Hematopoietic multipotent progenitor cell (in vitro differentiated cells): ENCODE measurements at places on chromosomes 12 and 14. TPM values are rescaled to one million over a fixed set of nuclear protein-coding genes. Genes with fewer than 3 reads are reported as not detected.

UBE3B gene
- 21.0 TPM for total RNA-seq

ASCL1 gene
- not detected for total RNA-seq

TMTC2 gene
- total RNA-seq, result 2.7 TPM

BCAT1 gene
- 52.2 TPM for total RNA-seq

LRP1 gene
- 6.2 TPM for total RNA-seq

OR6C65 gene
- not detected for total RNA-seq

TAS2R14 gene
- total RNA-seq, result 1.9 TPM

POTEM gene
- not detected for total RNA-seq

LALBA gene
- total RNA-seq, result not detected

ITGA5 gene
- 192 TPM for total RNA-seq

DNA sequence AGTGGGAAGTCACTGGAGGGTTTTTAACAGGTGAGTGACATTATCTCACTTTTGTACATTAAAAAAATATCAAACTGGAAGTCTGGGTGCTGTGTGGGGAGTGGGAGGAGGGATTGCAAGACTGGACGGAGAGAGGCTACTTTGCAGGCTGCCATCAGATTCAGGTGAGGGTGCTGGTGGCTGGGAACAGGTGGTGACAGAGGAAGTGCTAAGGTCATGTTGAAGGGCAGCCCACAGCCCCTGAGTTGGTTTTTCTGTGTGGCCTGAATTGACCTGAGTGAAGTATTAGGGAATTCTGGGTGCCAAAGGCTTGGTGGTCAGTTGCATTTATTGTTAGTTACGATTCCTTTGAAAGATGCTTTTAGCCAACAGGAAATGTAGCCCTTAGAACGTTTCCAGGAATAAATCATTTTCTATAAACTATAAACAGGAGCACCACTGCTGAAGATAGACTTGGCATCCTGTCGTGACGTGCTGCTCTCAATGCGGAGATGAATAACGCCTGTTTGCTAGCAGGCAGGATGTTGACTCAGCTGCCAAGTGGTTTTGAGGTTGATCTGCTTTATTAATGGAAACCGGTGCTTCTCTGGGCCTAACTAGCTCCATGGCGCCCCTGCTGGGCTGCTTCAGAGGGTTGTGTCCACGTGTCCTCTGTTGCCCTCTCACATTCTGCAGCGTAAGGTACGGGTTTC, 707.5 kb upstream of the TMEM132C start:
- peak; percentile 93 for DNase-seq

GRCh38 chr12:76441016-76441415, 92.8 kb upstream of the BBS10 start:
- no peak for DNase-seq

DNA sequence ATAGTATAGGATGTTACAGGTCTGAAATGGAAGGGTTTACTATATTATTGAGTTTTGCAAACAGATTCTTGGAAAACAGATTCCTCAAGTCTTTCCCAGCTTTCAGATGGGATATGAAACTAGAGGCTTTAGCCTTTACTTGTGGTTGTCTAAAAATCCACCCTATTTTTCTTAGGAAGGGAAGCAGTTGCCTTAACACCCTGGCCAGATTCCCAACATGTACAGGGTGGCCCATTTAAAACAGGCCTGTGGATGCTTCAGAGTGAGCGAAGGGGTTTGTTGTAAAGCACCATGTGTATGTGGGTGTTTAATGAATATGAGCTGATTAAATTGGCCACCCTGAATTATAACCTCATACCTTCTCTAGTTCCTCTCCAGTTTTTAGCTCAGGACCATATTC, 415.9 kb downstream of the ZFP36L1 start:
- DNase-seq, result no peak

- DNase-seq, result peak; percentile 78
Observed at GRCh38 chr12:85805654-85806053, 30.6 kb downstream of the RASSF9 start.

DNA sequence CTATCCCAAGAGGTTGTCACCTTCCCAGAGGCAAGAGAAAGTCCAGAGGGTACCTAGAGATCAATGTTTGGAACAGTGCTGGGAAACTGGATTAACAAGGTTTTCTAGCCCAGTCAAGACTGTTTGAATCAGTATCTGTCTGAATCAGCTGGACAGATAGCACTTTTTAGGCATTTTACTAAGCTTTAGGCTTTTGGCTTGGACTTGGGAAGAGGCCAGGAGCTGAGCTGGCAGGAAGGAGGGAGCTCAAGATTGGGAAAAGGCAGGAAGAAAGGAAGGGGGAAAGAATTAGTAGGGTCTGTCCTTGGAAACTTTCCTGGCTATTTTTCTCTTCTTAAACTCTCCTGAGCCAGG, 8.3 kb downstream of the IKZF4 start:
- DNase-seq, result no peak

- DNase-seq, result no peak
Observed at GRCh38 chr14:55201219-55202101, 10.1 kb upstream of the DLGAP5 start.

DNA sequence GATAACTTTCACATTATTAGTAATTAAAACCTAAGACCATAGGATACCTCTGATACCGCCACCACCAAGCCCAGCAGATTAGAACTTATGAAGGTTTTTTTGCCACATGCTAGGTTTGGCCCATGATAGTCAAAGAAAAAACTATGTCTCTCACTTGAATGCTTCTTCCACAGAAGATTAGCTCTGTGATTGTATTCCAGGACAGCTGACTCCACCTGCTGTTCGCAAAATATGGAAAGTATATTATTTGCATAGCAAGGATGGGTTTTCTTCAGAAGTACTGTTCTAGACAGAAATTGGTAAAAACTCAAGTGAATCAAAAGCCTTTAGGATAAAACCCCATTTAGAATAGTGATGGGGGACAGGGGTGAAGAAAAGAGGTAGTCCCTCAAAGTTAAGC, 42.2 kb downstream of the PPFIBP1 start:
- DNase-seq, result no peak

DNA sequence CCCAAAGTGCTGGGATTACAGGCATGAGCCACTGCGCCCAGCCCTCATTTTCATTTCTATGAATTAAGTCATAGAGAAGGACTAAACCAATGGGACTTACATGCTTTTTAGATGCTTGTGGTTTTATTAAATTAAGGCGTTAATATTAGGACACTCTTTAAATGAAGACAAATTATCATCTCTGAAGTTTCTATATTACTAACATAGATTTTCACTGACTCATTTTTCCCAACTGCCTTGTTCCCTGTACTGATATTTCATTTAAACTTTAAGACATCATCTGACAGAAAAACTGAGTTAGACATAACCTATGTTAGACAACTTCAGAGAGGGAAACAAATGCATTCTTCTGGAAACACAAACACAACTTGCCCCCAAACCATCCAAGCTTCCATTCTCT, 99.8 kb downstream of the BTG1 start:
- no peak for DNase-seq

GRCh38 chr12:42916143-42916542, 326.6 kb upstream of the PRICKLE1 start:
- no peak for DNase-seq

GRCh38 chr14:73402579-73402978, 55.8 kb downstream of the NUMB start:
- DNase-seq, result no peak

DNA sequence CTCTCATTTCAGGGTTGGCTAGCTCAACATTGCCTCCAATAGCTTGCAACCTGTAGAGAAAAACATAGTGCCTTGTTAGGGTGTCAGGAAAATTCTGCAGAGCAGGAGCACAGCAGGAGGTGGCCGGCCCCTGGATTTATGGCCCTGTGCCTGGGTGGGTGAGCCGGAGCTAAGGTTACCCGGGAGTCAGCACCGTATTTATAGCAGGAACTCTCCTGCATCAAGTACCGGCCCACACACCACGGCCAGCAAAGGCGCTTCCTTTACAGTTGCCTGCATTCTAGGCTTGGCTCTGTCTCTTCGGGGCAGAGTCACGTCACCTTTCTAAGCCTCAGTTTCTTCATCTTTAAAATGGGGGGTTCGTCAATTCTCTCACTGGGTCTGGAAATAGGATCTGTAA, 52.8 kb upstream of the EML1 start:
- DNase-seq, result no peak

DNA sequence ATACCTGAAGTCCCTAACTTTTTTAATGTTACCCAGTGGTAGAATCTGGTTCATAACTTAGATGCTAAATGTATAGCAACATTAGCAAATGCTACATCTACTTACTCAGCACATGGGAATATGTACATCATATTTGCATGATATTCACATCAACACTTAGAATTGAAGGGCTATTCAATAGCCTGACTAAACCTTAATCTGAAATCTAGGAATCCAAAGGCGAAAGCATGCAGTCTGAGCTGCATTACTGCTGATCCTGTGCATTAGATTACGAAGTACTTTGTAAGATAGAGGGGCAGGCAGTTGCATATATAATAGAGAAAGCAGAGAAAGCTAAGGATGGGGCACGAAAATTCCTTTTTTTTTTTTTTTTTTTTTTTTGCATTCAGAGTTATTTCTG, 40.4 kb downstream of the SLC38A4 start:
- DNase-seq, result no peak

GRCh38 chr14:21384494-21384851, 654 bp upstream of the SUPT16H start:
- peak; percentile 73 for DNase-seq

DNA sequence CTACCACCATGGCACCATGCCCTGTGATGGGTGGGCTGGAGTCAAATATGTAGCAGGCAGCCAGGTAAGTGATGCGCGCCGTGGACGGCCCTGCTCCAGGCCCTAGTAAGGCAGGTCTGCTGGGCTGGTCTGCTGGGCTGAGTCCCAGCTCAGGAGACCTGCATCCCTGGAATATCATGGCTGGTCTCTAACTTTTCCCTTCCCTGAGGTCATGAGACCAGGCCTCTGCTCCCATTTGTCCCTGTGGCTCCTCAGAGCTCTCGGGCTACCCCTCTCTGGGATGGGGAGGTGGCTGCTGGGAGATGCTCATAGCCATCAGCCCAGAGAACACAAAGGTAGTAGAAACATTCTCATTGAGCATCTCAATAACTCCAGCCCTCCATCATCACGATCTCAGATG, 19.8 kb upstream of the KCNA5 start:
- DNase-seq, result no peak

GRCh38 chr12:125017801-125018200, 24.4 kb downstream of the BRI3BP start:
- no peak for DNase-seq

GRCh38 chr12:75432924-75433323, 42.0 kb downstream of the GLIPR1L2 start:
- no peak for DNase-seq

GRCh38 chr12:25236190-25236589, 14.5 kb downstream of the KRAS start:
- no peak for DNase-seq

GRCh38 chr12:31011746-31012566, 61.7 kb upstream of the DDX11 start:
- no peak for DNase-seq

GRCh38 chr12:94671917-94672316, 21.6 kb upstream of the TMCC3 start:
- DNase-seq, result no peak

DNA sequence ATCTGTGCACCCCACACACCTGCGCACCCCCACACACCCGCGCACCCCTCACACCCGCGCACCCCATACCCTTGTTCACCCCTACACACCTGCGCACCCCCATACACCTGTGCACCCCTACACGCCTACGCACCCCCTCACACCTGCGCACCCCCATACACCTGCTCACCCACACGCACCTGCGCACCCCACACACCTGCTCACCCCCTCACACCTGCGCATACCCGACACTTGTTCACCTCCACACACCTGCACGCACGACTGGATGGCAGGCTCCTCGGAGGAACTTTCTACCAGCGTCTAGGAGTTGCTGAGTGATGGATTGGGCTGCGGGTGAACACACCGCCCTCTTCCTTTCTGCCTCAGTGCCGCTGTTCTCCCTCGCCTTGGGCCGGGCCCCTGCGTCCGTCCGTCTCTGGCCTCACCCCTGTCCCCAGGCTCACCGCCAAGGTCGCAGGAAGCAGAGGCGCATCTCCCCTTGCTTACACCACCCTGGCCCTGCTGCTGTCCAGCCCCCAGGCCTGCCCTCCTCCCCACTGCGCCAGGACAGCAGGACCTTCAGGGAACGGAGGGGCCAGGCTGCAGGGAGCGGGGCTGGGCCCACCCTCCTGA, 20.7 kb upstream of the TMEM106C start:
- no peak for DNase-seq

- no peak for DNase-seq
Observed at GRCh38 chr12:95949477-95950206, 6.5 kb downstream of the AMDHD1 start.

DNA sequence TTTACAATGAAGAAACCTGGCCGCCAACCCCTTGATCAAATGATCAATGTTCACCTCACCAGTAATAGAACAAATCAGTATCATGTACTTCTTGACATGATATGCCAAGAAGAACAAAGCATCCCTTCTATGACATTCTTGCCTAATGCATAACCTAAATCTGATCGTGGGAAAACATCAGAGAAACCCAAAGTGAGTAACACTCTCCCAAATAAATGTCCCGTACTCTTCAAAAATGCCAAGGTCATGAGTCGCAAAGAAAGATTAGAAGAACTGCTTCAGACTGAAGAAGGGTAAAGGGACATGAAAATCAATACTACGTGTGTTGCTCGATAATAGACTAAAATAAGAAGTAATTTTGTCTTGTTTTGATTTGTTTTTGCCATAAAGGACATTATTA, 11.4 kb upstream of the SLC25A3 start:
- DNase-seq, result no peak

- DNase-seq, result peak; percentile 37
Observed at GRCh38 chr12:53751336-53752191, at the start of gene CISTR. Gene CISTR (minus strand): TSS chr12:53751979.

DNA sequence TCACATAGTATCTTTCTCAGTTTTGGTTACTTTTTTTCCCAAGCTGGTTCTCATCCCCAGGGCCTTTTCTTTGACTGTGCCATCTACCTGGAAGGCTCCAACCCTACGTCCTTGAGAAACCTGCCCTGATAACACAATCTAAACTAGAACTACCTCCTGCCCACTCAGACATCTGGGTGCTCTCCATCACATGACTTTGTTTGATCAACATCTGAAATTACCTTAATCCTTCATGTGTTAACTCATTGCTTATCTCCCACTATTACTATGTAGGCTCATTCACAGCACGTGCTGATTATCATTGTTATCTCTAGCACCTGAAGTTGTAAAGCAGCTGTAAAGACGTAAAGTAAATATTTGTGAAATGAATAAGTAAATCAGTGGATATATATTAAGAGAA, 784.0 kb downstream of the TMTC2 start:
- DNase-seq, result no peak
